ENCODE measurements at places on chromosomes 5 and 9.

GRCh38 chr9:35711501-35712428 is 20.2 kb downstream of the TLN1 start:
- DNase-seq: no peak

DNA sequence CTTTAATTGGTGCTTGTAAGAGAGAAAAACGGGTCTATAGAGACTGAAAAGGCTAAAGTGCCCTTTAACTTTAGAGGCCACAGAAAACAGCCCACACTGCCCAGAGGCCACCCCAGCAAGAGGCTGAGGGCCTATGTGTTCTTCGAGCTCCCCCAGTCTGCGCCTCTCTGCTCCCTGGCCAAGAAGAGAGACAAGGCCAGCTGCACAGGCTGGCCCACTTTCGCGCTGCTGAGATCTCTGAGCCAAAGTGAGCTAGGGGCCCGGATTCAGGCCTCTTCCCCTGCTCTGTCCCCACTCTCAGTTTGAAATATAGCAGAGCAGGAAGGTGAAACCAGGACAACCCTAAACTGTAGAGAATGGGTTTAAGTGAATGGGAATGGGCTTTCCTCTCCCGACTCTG is 132.0 kb upstream of the TRIM32 start:
- no peak for DNase-seq

GRCh38 chr5:141973871-141974595 is 5.1 kb downstream of the RNF14 start:
- no peak for DNase-seq

GRCh38 chr5:64599226-64599625 is 91.1 kb upstream of the SHISAL2B start:
- no peak for DNase-seq

DNA sequence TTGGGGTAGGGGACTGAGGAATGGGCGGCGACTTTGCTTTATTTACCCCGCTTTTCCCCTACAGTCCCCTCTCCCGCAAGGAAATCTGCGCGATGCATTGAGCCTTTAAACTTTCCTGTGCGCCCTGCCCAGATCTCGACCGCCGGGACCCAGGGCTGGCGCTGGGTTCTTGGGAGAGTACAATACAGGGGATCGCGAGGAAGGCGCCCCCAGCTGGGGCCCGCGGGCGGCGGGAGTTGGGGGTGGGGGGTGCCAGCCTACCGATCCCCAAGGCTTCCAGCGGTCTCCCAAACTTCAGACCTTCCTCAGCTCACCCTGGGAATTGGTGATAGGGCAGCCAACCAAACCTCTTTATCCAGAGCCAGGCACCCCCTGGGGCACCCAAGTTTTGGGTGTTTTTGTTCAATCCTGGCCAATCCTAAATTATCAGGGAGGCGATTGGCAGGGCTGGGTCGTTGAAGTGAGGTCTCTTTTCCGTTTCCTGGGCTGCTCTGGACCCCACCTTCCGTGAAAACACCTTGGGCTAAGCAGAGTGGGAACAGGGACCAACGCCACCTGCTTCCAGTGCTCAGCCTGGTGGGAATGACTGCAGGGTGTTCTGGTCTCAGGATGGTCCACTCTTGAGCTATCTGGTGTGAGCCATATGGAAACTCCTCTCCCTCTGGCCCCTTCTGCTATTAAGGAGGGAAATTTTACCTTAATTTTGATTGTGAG is 51.4 kb upstream of the DAB2IP start:
- DNase-seq: no peak

DNA sequence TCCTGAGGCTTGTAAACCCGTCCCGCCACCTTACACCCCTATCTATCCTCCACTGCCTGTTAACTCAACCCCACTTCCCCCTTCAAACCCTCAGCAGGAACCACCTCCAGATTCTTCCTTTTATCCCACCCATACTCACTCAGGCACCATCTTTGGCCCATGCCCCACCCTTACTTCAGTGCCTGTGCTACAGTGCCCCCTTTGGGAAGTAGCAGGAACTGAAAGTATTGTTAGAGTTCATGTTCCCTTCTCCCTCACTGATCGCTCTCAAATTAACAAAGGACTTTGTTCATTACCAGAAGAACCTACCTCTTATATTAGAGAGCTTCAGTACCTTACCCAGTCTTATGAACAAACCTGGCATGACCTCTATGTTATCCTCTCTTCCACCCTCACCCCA is 92.2 kb upstream of the MOCS2 start:
- peak; percentile 4 for DNase-seq

DNA sequence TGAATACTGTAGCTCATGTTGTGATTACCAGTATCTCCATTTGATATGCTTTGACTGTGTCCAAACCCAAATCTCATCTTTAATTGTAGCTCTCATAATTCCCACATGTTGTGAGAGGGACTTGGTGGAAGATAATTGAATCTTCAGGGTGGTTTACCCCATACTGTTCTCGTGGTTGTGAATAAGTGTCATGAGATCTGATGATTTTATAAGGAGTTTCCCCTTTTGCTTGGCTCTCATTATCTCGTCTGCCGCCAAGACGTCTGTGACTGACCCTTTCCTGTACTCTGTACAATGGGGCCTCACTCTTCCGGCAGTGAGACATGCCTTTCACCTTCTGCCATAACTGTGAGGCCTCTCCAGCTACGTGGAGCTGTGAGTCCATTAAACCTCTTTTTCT is 59.3 kb downstream of the TRIO start:
- DNase-seq: no peak

GRCh38 chr9:107994648-107995047 is 505.1 kb upstream of the KLF4 start:
- no peak for DNase-seq

DNA sequence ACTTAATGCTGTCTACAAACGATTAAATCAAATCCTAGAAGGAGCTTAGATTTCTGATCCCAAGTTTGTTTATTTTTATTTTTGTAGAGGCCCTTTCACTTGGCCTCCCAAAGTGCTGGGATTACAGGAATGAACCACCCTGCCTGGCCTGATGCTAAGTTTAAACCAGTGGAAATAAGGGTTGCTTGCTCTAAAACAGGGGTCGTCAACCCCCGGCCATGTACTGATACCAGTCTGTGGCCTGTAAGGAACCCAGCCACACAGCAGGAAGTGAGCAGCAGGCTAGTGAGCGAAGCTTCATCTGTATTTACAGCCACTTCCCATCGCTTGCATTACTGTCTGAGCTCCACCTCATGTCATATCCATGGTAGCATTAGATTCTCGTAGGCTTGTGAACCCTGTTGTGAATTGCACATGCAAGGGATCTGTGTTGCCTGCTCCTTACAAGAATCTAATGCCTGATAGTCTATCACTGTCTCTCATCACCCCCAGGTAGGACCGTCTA is 11.4 kb downstream of the TTC1 start:
- no peak for DNase-seq

GRCh38 chr9:1179366-1179765 is 129.2 kb downstream of the DMRT2 start:
- no peak for DNase-seq

- no peak for DNase-seq
Measured at GRCh38 chr9:10242255-10242654, 370.5 kb downstream of the PTPRD start.

GRCh38 chr9:111414406-111414805 is 69.8 kb downstream of the ECPAS start:
- no peak for DNase-seq

- no peak for DNase-seq
Measured at GRCh38 chr5:87074934-87075541, 192.6 kb upstream of the RASA1 start.
